ENCODE measurements at places on chromosomes 4 and X. TPM values are rescaled to one million over a fixed set of nuclear protein-coding genes. Genes with fewer than 3 reads are reported as not detected.

DNA sequence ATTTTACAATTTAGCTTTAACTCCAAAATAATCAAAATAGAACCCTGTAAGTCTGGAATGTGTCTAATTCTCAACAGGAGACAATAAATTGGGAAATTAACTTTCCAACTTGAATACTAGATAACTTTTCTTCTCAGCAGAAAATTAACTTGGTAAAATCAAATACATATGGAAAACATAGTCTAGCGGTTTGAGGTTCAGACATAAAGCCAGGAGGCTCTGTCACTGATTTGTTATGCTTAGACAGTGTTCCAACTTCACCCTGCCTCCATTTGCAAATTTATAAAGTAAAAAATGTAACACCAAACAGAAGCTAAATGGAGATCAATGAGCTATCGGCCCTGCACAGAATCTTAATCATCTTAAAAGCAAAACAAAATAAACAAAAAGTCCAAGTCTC lies 46.3 kb downstream of the TBCK start:
- ATAC-seq = no peak

- no peak for ATAC-seq
These were observed 735 bp upstream of the GABRE start for GRCh38 chrX:151975228-151975593.

GRCh38 chr4:87654487-87655044 lies 4.5 kb downstream of the DMP1 start:
- no peak for ATAC-seq

DNA sequence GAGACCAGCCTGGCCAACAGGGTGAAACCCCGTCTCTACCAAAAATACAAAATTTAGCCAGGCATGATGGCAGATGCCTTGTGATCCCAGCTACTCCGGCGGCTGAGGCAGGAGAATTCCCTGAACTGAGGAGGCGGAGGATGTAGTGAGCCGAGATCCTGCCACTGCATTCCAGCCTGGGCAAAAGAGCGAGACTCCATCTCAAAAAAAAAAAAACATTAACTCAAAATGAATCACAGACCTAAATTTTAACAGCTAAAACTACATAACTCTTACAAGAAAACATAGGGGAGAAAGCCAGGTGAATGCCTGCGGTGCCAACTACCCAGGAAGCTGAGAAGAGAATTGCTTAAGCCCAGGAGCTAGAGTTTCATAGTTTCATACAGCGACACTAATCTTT lies 54.8 kb downstream of the TMEM165 start:
- ATAC-seq = no peak

DNA sequence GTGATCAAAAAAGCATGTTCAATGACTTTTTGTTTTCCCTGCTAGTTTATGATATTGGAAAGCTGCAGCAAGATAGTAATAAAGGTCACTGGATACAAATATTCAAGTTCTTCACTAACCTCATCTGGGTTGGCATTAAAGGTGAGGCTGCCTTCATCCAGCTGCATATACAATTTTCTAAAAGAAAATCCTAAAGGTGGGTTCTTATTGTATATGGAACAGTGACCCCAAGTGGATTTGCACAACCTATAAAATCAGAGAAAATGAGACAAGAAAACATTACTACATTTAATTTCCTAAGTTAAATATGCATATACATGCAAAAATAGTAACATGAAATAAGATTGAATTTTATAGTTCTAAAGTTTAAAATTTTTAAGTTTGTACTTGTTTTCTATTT lies 23.9 kb downstream of the FBXO8 start:
- ATAC-seq = no peak

GRCh38 chrX:53795576-53795975 lies 109.1 kb upstream of the HUWE1 start:
- no peak for ATAC-seq

DNA sequence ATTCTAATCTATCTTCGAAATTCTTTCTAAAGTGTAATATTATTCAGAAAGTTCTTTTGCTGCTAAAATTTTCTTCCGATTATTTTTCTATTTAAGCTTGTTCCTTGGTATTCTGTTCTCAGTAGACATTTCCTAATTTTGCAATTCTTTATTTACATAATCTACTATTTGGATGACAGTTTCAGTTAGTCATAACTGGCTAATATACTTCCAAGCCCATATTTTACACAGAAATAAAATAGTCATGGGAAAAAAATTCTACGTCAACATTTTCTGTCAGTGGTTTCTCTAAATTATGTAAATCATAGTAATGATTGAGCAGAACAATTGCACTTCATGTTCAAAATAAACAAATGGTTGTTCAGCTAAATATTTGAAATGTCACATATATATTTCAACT lies 178.0 kb upstream of the ANKRD50 start:
- ATAC-seq = no peak

DNA sequence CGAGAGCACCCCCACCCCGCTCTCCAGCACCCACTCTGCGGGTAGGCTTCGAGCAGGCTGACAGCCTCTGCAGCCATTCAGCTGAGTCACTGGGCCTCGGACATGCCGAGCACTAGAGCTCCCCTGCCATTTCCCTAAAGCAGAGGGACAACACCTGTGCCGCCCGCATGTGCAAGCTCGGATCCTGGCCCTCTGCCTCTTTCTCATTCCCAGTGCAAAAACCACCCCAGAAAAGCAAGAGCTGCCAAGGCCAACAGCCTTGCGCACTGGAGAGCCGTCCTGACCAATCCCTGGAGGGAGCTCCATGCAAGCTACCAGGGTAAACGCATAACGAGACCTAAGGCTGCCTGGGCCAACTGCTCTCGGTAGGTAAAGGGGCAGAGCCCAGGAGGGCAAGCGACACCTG lies 5.3 kb downstream of the HCFC1 start:
- no peak for ATAC-seq

GRCh38 chr4:158500054-158500453 lies 21.6 kb upstream of the RXFP1 start:
- no peak for ATAC-seq

DNA sequence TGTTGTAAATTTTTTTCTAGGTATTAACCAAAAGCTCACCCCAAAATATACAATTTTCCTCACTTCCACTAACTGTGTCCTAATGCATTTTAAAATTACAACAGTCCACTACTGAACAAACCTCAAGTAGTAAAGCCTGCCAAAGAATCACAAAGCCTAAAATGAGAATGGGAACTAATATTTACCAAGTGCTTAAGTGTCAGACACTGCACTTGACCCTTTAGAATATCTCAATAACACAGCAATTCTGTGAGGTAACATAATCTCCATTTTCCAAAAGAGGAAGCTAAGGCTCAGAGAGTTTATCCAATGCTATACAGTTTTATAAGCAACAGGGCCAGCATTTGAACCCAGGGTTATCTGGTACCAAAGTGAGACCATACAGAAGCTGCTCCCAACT lies 4.9 kb downstream of the SLC9A7 start:
- ATAC-seq = no peak

- ATAC-seq = no peak
These were observed 58.7 kb upstream of the STARD8 start for GRCh38 chrX:68588602-68589371.

DNA sequence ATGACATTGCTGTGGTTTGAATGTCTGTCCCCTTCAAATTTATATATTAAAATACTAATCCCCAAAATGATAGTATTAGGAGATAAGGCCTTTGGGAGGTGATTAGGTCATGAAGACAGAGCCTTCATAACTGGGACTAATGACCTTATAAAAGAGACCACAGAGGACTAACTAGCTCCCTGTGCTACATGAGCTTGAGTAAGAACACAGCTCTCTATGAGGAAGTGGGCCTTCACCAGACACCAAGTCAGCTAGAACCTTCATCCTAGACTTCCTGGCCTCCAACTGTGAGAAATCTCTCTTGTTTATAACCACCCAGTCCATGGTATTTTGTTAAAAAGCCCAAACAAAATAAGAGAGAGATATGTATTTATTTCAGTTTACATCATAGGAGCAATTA lies 242.2 kb upstream of the CTSO start:
- no peak for ATAC-seq

DNA sequence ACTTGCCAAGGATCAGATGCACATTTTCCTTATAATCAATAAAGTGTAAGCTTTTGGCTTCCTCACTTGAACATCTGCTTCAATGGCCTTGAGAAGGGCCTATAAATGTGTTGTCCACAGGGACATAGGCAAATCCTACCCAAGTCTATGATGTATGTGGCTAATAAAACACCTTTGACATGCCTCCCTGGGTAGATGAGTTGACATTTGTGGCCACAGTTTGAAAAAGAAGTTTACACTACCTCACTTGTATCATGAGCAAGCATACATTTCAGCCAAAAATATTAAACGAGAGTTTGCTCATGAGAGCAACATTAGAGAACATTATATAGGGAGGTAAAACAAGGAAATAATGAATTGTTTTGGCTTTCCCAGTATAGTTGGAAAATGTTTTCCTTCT lies 1067.7 kb downstream of the C4orf33 start:
- no peak for ATAC-seq

Gene C4orf51
- not detected for total RNA-seq

Gene PABPC1L2A
- total RNA-seq = not detected

Gene CPZ
- 0.80 TPM for total RNA-seq
